SHP77 treated with DMSO at 0.1 percent for 48 hours (cell line): ENCODE measurements at places on chromosomes 12 and 14.

DNA sequence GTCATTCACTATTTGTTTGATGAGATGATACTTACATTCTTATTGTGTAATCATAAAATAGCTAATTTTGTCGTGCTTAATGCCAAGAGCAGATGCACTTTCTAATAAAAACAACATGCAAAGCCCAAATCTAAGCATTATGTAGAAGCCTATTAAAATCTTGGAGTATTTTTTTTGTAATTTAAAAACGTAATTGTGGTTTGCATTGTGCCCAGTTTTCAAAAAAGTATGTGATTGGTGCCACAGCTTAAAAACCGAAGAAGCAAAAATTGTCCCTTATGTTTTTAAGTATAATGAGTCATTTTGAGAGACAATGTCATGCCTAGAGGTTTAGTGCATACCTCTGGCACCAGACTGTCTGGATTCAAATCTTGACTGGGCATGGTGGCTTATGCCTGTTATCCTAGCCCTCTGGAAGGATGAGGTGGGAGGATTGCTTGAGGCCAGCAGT, 464.8 kb upstream of the RGS6 start:
- no peak for DNase-seq

DNA sequence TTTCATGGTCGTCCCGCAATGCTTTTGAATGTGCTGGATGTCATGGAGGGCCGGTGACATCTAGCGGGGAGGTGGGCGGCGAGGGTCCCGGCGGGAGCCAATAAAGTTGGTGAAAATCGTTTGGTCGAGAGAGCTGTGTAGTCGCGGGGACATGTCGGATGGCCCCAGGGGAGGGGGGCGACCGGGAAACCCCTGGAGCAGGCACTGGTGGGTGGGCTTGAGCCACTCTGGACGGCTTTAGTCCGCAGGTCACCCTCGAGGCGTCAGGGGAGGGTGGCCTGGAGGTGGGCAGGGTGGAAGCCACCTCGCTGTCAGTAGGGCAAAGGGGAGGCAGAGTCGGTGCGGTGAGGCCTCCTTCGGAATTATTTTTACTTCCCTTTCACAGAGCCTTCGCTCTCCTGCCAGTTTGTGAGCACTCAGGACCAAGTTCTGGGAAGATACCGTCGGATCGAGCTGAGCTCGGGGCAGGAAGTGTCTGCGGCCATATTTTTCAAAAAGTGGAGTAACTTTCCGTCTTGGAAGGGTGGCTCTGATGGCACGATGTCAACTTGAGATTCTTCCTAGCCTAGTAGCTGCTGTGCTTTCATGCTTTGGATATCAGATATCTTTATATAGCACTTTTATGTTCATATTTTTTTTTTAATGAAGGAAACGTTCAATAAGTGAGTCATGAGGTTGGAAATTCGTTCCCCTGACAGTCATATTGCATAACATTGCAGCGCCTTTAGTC, 28.2 kb downstream of the WBP11 start:
- DNase-seq, result no peak

DNA sequence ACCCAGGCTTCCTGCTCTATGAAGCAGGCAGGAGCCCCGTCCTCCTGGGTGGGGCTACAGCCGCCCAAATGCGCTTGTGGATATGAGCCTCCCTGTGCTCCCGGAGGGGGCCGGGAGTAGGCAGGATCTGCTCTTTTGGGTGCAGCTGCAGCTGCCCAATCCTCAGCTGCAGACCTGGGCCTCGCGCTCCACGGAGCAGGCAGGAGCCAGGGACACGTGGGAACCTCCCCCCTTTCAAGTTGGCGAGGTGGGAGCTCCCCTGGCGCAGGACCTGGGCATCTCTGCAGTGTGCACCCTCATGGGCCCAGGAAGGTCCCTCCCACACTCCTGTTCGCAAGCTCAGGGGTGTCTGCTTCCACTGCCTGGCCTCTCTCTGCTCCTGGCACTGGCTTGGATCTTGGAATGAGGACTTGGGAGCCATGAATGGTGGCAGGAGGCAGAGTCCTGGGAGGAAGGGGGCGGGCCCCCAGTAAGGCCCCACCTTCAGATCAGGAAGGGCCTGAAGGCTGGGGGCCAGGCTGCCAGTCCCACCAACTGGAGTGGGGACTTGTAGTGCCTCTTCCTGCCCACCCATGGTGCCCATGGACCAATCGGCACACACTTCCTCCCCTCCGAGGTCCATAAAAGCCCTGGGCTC, 61.3 kb downstream of the KLRG1 start:
- DNase-seq, result no peak

DNA sequence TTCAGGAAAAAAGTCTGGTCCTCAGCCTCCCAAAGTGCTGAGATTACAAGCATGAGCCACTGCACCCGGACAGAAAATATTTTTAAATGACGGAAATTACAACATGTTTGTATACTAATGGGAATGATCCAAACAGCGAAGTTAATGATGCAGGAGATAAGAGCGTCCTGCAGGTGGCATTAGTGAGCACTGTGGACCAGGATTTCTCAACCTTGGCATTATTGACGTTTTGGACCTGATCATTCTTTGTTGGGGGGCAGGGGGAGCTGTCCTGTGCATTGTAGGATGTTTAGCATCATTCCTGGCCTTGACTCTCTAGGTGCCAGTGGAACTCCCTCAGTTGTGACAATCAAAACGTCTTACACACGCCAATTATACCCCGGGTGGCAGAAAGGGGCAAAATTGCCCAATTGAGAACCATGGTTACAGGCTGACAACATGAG, 34.1 kb downstream of the SCFD1 start:
- DNase-seq, result no peak

DNA sequence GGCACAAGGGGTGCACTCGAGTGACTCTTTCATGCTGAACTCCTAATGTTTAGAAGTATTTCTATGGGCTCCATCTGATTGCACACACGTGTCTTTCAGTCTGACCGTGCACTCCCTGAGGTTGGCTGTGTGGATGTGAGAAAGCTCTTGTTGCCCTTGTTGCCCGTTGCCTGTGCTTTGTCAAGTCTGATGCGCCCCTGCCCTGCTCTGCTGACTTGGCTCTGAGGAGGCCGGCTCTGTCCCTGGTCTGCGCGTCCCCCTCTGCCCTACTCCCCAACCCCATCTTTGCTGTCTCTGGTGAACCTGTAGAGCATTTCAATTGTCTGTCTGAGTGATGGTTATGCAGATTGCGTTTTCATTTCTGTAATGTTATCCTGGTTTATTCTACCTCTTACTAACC, 802.3 kb downstream of the NRXN3 start:
- DNase-seq, result no peak

- no peak for DNase-seq
Measured at GRCh38 chr14:46820291-46820690, 168.7 kb upstream of the RPL10L start.

GRCh38 chr12:15811214-15812127, 22.3 kb upstream of the EPS8 start:
- DNase-seq, result no peak

GRCh38 chr14:88166616-88167015, 156.5 kb downstream of the KCNK10 start:
- DNase-seq, result no peak

- DNase-seq, result no peak
Measured at GRCh38 chr14:71365361-71365760, 458.1 kb downstream of the PCNX1 start.

- no peak for DNase-seq
Measured at GRCh38 chr12:19962192-19962591, 406.1 kb upstream of the PDE3A start.

GRCh38 chr14:95097385-95097784, 59.9 kb downstream of the DICER1 start:
- DNase-seq, result no peak

GRCh38 chr14:82657186-82657675, 1123.6 kb upstream of the SEL1L start:
- peak; percentile 50 for DNase-seq

- no peak for DNase-seq
Measured at GRCh38 chr14:52043690-52044089, 25.2 kb downstream of the NID2 start.

DNA sequence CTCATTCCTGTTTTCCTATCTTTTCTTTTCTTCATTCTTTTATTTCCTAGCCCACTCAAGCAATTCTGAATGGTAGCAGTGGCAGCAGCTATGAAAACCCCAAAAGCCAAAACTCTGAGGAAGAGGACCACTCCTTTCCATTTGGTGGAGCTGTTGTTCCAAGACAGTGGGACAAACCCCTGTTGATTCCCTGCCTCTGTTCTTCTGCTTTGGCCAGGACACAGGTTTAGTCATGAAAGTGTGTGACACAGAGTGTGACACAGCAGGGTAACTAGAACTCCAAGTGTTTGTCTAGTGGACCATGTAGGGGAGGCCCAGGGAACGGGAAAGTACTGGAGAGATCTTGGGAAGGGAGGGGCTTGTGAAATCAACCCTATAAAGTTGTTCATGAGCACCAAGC, 71.1 kb downstream of the PTCSC3 start:
- DNase-seq, result peak; percentile 80

DNA sequence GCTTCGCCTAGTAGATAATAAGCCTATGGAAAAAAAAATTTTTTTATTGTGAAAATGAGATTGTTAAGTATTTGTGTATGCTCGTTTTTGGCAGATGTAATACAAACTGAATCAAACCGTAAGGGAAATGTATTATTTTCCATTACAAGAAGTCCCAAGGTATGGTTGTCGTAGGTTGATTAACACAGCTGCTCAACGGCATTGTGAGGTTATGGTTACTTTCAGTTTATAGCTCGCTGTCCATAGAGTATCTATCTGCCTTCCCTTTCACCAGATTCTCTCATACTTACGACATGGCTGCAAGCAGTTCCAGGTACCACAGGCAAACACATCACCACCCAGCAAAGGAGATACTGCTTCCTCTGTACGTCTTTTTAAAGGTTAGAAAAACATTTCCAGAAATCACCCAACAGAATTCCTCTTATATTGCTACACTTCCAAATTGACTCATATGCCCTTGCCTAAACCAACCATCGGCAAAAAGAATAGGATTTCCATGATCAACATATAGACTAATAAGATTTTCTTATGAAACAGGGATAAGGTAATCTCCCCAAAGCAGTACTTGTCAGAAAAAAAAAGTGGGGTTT, 338.6 kb downstream of the SYT1 start:
- no peak for DNase-seq

GRCh38 chr14:97206916-97207315, 409.7 kb downstream of the VRK1 start:
- no peak for DNase-seq

- no peak for DNase-seq
Measured at GRCh38 chr14:66141733-66142132, 344.4 kb upstream of the CCDC196 start.

DNA sequence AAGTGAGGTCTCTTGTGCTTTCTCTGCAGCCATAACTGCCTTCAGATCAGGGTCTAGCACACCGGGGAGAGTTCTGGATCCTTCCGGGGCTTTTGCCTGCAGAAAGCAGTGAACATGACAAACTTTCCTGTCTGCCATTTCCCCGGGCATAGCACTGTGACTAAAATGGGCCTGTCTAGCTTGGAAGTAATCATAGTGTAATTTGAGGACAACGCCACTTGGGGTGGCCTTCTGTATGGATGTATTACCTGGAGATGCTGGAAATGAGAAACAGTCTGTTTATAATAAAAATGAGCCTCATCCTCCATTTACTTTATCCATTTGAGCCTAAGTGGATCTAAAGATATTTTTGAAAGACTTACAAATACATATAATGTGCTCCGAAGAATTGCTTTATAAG, 453.7 kb downstream of the VRK1 start:
- no peak for DNase-seq

- no peak for DNase-seq
Measured at GRCh38 chr14:36226164-36226563, 49.6 kb upstream of the PTCSC3 start.

- no peak for DNase-seq
Measured at GRCh38 chr14:105069522-105069870, 4.3 kb upstream of the GPR132 start.

DNA sequence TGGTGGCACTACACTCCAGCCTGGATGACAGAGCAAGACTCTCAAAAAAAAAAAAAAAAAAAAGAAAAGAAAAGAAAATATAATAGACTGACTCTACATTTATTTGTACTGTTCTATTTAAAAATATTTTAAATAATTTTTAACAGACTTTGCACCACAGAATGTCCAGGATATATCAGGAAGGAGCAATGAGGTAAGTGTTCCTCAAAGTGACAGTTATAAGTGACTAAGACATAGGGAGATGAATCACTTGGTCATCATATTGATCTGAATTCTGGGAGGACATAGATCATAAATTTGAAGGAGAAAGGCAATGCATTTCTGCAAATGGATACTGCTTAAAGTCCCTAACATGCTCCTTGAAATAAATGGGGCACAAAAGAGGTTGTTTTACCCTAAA, 221.5 kb downstream of the KCNC2 start:
- DNase-seq, result no peak

GRCh38 chr12:96907671-96908422, 790 bp downstream of the NEDD1 start:
- DNase-seq, result no peak

DNA sequence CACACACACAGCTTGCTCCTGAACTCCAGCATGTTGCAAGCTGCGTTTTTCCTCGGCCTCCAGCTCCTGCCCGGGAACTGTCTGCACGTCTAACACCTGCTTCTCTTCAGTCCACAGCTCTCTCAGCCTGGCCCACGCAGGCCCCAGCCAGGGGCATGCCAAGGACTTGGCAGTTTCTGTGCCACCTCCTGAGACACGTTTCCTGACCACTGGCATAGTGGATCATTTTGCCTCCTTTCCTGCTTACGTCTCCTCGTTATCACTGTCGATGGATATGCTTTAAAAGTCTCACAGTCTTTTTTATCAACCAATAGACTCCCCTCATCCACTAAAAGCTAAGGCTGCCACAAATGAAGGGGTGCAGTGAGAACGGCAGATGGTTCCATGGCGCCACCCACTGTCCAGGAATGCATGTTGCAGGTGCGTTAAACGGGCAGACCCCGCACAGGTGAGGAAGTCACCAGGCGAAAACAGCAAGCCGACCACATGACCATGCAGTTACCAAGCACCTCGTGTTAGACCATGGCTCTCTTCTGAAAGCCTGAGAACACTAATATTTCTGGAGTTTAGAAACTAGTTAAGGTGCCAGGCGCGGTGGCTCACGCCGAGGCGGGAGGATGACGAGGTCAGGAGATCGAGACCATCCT, 14.7 kb upstream of the TEAD4 start:
- peak; percentile 1 for DNase-seq

DNA sequence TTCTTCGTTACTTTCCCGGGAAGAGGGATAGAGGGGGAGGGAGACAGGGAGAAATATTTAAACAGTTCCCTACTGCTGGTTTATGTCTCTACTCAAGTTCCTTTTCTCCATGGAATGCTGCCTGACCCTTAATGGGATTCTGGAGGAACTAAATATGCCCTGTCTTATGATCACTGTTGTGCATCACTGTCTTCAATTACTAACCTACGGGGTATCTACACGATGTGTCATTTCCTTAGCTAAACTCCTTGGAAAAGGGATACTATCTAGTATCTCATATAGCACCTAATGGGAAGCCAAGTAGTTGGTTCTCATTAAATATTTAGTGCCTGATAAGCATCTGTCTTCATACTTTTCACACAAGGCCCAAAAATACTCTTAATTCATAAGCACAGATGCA, 37.5 kb upstream of the FBLN5 start:
- no peak for DNase-seq

- no peak for DNase-seq
Measured at GRCh38 chr14:66046591-66046990, 439.6 kb upstream of the CCDC196 start.
